AG09309 (cell line): ENCODE measurements at places on chromosomes 7 and 10.

GRCh38 chr7:1412322-1413261 is 46.7 kb downstream of the MICALL2 start:
- no peak for DNase-seq

- no peak for DNase-seq
These were observed 36.7 kb downstream of the IRF5 start for GRCh38 chr7:128974241-128974934.

- no peak for DNase-seq
These were observed 1102.3 kb downstream of the GRM8 start for GRCh38 chr7:126150278-126150958.

- DNase-seq, result no peak
These were observed 19.6 kb upstream of the PRKAG2 start for GRCh38 chr7:151896486-151896885.

GRCh38 chr7:49635800-49636199 is 137.6 kb upstream of the VWC2 start:
- DNase-seq, result no peak

- no peak for DNase-seq
These were observed 37.0 kb downstream of the NRAP start for GRCh38 chr10:113626809-113627355.

GRCh38 chr7:105413887-105414437 is 25.2 kb upstream of the SRPK2 start:
- no peak for DNase-seq
